ENCODE measurements at places on chromosomes 3 and 15. TPM values are rescaled to one million over a fixed set of nuclear protein-coding genes. Genes with fewer than 3 reads are reported as not detected.

Gene GPR149
- not detected for total RNA-seq

DNA sequence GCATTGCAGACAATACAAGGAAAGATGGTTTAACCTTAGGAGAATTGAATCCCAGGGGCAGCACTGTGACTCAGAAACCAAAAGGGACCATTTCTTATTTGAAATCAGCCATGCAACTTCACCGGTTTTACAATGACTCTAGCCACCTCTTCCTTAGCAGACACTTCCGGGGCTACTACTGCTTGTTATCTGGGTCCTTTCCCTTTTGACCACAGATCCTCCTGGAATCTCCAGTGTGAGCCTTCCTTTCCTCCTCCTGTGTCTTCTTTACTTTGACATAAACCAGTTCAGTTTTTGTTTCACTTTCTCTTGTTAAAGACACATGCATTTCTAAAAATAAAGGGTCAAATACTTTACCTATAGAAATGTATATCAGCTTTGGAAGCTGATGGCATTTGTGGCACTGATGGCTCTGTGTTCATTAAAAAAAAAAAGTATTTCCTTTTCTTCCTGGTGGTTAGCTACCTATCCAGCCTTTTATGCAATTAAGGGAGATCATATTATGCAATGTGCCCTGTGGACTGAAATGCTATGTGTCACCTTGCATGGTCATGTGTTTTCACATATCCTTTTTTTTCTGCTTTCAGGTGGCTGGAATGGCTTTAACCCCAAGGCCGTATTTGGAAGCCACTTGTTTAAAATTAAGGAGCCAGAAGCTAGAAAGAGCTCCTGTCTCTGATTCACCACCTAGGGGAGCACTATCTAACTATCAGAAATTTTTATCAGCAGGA lies 296.2 kb downstream of the CHL1 start:
- no peaks in the 10 kb centered on the region for H3K36me3 ChIP-seq
- H3K27ac ChIP-seq = no peak overlapping the region
- H3K4me1 ChIP-seq = no peaks in the 10 kb centered on the region
- H3K4me3 ChIP-seq = no peak overlapping the region

- no peak overlapping the region for H3K27ac ChIP-seq
- peaks cover 22% of the 10 kb centered on the region for H3K4me1 ChIP-seq
- no peak overlapping the region for H3K4me3 ChIP-seq
- no peaks in the 10 kb centered on the region for H3K36me3 ChIP-seq
- H3K27me3 ChIP-seq = no peaks in the 10 kb centered on the region
These were observed 14.6 kb downstream of the HDAC11 start for GRCh38 chr3:13494463-13495350.

GRCh38 chr15:45747426-45747825 lies 112.6 kb downstream of the SQOR start:
- no peaks in the 10 kb centered on the region for H3K36me3 ChIP-seq
- DNase-seq = no peak
- no peaks in the 10 kb centered on the region for H3K4me1 ChIP-seq
- H3K27ac ChIP-seq = no peak overlapping the region

DNA sequence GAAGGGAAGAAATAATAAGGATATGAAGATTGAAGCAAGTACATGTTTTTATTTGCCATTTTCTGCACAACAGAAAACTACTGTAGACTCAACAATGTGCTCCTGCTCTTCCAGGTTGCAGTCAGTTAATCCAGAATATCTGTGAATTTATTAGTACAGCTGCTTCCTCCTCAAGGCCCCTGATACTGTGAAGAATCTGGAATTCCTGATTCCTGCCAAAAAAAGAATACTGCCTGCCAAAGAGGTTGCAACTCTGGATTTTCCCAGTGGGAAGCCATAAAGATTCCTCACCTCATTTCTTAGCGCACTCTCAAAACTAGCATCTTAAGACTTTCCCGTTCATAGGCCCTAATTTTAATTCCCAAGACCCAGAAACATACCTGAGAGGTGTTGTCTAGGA lies 33.6 kb upstream of the LRRC3B start:
- no peak for DNase-seq
- H3K4me1 ChIP-seq = no peaks in the 10 kb centered on the region
- H3K36me3 ChIP-seq = no peaks in the 10 kb centered on the region
- no peak overlapping the region for H3K4me3 ChIP-seq
- H3K27me3 ChIP-seq = no peaks in the 10 kb centered on the region
- H3K27ac ChIP-seq = no peak overlapping the region
